ENCODE measurements at places on chromosomes 13 and 19.

GRCh38 chr13:39106216-39107005 lies 68.2 kb downstream of the NHLRC3 start:
- no peak for DNase-seq

GRCh38 chr13:53782488-53782961 lies 753.9 kb downstream of the OLFM4 start:
- peak; percentile 81 for DNase-seq

- DNase-seq: no peak
Observed at GRCh38 chr13:50467156-50468110, 376.1 kb downstream of the DLEU7 start.

- DNase-seq: no peak
Observed at GRCh38 chr19:1754636-1755466, 1.5 kb downstream of the ONECUT3 start.

GRCh38 chr19:1796395-1797142 lies 15.5 kb downstream of the ATP8B3 start:
- no peak for DNase-seq

All from adipocyte (in vitro differentiated cells).